ENCODE measurements at places on chromosomes 6 and 20. TPM values are rescaled to one million over a fixed set of nuclear protein-coding genes. Genes with fewer than 3 reads are reported as not detected.

The C6orf15 gene
- not detected for total RNA-seq

The TRIM10 gene
- not detected for total RNA-seq

The VSTM2L gene
- total RNA-seq: not detected

The ULBP2 gene
- total RNA-seq: 8.8 TPM

The TRIM27 gene
- 159 TPM for total RNA-seq

The DEFB124 gene
- total RNA-seq: not detected

The DAAM2 gene
- not detected for total RNA-seq

The ADAM33 gene
- not detected for total RNA-seq

The SALL4 gene
- total RNA-seq: 2.9 TPM

The SOX18 gene
- not detected for total RNA-seq

The PBOV1 gene
- total RNA-seq: not detected

The SLC24A3 gene
- total RNA-seq: not detected

The TREML1 gene
- not detected for total RNA-seq

The PLEKHG1 gene
- 1.7 TPM for total RNA-seq

The FRS3 gene
- 2.0 TPM for total RNA-seq

The LCA5 gene
- total RNA-seq: 2.3 TPM

The MEI4 gene
- total RNA-seq: not detected

The PREX1 gene
- 41.4 TPM for total RNA-seq

The RAMACL gene
- total RNA-seq: not detected

The SNRPB2 gene
- total RNA-seq: 125 TPM

The PRICKLE4 gene
- not detected for total RNA-seq

The HTR1E gene
- not detected for total RNA-seq

The GGTLC1 gene
- not detected for total RNA-seq

The TLDC2 gene
- 13.6 TPM for total RNA-seq

The SLC16A10 gene
- total RNA-seq: 0.14 TPM

The MAP7 gene
- 12.9 TPM for total RNA-seq

The TFAP2D gene
- total RNA-seq: not detected

The MCUR1 gene
- total RNA-seq: 21.6 TPM

The LTA gene
- total RNA-seq: not detected

The LY6G6F gene
- not detected for total RNA-seq

The ZC2HC1B gene
- not detected for total RNA-seq

The SIRPA gene
- 50.7 TPM for total RNA-seq

The TMEM217 gene
- 0.74 TPM for total RNA-seq

The BPIFB2 gene
- not detected for total RNA-seq

The PNPLA1 gene
- not detected for total RNA-seq

The LINC00237 gene
- not detected for total RNA-seq
